ENCODE measurements at places on chromosomes 12 and 14.

DNA sequence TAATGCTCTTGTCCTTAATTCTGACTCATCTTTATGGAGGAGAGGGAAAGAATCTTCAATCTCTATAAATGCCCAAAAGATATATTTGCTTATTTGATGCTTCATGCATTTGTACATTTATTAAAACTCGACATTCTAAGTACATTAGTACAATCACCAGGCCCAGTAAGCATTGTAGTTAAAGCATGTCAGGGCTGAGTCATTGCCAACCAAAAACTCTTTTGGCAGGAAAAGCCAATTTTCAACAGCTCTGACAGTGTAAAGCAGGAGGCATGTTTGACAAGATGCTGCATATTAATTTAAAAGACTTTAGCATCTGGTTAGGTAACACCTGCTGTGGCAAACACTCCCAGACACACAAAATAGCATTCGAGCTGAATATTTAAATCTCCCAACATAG, 290.9 kb downstream of the PPFIA2 start:
- DNase-seq = no peak

GRCh38 chr12:19908830-19909229, 459.5 kb upstream of the PDE3A start:
- no peak for DNase-seq

DNA sequence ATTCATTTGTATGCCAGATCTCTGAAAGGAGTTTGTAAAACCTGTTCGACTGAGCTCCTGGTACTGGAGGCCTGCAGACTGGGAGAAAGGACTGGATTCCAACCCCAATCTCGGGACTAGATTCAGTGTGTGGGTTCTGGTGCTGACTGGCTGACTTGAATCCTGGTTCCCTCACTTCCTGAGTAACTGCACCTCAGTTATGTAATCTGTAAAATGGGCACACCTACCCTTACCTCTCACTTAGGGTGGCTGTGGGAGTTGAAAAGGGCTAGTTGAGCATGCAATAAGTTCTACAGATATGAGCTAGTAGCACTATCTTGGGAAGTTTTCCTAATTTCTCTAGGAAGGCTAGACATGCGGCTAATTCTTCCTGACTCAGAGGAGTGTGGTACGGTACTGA, 621.3 kb upstream of the TBX3 start:
- DNase-seq = no peak

- DNase-seq = no peak
Observed at GRCh38 chr12:132397152-132397933, 68.0 kb upstream of the GALNT9 start.

GRCh38 chr12:94264736-94265485, 116.5 kb downstream of the PLXNC1 start:
- DNase-seq = no peak

DNA sequence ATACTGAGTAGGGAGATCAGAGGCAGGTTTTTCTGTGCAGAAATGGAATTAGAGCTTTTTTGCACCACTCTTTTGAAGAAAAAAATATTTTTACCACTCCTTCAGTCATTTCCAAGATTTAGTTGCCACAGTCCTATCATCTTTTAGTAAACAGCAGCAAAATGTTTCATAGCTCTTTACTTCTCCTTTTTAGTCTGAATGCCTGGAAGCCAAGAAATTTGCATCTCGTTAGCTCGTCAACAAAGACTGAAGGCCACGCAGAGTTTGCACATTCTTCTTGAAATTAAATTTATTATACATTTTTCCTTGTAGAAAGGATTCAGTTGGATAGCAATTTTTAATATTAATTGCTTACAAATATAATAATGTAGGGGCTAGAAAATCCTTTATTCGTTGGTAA, 544.5 kb upstream of the ATP2B1 start:
- no peak for DNase-seq

- no peak for DNase-seq
Observed at GRCh38 chr14:75969891-75970290, 11.9 kb downstream of the TGFB3 start.

DNA sequence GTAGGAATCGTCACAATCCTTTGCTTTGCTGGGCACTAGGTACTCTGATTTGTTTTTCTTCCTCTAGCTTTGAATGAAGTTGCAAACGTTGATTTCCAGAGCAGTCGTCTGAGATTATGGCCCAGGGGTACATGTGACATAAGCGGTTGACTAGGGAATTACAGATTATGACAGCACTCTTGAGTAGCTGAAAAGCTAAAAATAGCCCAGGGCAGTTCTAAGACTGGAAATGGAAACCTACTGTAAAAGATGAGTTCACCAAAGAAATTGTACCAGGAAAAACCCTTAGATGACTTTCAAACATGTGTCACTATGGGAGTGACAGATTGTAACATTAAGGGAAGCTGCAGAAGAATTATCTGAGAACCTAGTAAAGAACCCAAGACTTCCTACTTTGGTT, 108.5 kb downstream of the ANO6 start:
- no peak for DNase-seq

DNA sequence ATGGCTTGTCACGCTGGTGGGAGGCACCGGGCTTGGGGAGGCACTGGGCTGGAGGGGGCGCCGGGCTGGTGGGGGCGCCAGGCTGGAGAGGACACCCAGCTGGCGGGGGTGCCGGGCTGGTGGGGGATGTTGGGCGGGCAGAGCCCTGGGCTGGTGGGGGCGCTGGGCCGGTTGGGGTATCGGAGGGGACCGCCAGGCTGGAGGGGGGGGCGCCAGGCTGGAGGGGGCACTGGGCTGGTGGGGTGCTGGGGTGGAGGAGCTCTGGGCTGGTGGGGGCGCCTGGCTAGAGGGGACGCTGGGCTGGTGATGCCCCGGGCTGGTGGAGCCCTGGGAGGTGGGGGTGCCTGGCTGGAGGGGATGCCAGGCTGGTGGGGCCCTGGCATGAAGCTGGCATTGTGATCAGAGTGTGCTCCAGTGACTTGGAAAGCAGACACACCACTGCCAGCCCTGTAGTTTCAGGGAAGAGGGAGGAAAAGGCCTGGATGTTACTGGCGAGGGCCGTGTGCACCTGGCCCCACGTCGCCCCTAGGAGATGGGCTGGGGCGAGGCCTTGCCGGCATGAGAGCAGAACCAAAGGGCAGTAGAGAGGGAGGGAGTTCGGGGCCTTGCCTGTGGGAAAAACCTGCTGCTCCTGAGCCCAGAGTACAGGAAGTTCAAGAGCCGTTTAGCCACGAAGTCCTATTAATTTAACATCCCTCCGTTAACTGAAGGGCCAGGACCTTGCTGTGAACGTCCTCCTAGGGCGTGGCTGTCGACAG, 13.1 kb downstream of the TEDC1 start:
- no peak for DNase-seq

GRCh38 chr12:47698055-47698454, 7.8 kb downstream of the RPAP3 start:
- no peak for DNase-seq

All from SK-MEL-5 (cell line).